ENCODE measurements at places on chromosomes 4 and X. TPM values are rescaled to one million over a fixed set of nuclear protein-coding genes. Genes with fewer than 3 reads are reported as not detected.

GRCh38 chrX:103347682-103348397 is 8.5 kb upstream of the TCEAL9 start:
- no peak for DNase-seq

- DNase-seq = no peak
These were observed 381.2 kb upstream of the PCDH10 start for GRCh38 chr4:132767901-132768300.

DNA sequence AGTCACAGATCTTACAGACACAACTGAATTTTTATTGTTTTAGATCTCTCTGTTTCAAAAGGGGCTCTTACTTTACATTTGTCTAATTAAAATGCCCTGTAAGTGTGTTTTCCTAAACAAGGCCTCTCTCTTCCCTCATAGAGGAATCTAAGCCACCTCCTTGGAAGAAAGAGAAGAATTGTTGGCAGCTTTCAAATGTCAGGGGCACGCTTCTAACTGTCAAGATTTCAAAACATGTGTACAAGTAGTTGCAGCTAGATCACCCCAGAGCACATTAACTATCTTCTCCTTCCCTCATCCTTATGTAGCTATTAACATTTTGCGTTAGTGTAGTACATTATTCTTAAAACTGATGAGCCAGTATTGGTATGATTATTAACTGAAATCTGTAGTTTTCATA is 266.5 kb upstream of the BOD1L1 start:
- DNase-seq = no peak

DNA sequence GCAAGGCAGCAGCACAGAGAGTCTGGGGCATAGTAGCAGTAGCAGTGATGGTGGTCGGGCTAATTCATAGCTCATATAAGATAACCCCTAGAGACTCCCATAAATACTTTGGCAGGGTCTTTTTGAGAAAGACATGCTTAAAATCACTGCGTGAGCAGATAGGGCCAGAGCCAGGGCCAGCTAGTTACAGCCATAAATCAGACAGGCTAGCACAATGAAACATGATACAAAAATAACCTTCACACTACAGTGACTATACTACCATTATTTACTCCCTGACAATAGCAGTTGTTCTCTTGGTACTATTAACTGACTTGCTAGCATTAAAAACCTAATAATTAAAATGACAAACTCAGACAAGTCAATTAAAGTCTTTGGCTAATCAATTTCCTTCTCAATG is 295.9 kb downstream of the SMARCA1 start:
- no peak for DNase-seq

DNA sequence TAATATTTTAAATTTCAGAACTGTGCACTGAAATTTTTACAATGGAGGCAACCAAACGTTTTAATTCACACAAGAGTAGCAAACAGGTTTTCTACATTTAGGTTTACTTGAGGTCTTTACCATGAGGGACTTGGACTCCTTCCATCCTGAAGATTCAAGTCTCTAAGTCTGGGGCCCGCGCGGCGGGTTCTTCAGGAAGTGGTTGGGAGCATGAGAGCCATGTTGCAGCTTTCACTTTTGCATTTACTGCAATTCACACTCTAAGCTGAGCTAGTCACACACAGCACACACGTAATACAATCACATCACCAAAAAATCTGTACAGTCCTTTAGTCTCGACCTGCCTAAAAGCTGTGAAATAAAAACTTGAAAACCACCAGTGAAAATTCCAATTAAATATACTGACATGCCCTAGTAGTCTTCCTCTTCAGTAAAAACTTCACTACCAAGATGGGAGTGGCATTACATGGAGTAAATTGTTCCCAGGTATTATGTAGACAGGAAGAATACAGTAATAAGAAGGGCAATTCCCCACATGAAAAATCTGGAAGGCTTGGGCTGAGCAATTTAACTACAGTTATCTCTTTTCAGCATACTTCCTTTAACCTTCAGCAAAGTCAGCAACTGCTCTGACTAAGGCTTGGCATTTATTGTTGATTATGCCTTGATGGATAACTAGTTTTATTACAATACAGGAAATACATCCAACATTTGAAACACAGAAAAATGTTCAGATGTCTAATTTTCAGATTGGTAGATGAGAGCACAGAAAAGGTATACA is 571.1 kb upstream of the DIPK2B start:
- peak; percentile 53 for DNase-seq

MTNR1A gene
- not detected for total RNA-seq

GRCh38 chrX:155632431-155633100 is 19.8 kb upstream of the TMLHE start:
- DNase-seq = peak; percentile 7

DNA sequence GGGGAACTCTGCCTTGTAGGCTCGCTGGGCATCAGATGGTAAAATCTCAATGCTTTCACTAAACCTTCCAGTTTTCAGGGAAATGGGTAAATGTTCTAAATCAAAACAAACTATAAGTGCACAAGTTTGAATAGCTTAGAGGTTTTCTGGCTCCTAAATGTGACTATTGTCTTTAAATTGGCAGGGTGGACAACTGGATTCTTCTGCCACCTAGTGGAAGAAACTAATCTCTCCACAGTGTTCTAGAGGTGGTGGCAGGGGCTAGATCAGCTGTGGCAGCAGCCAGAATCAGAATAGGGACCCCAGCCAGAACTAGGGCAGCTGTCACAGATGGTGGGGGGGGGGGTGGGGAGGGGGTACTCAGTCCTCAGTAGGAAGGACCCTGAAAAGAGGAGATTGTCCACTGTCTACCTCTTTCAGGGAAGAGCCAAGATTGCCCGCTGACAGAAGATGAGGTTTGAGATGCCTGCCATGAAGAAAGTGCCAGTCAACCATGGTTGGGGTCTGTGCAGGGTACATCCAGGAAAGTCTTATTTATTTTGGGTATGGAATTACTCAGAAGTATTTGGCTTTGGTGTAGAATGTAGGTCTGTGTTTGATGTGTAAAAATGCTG is 201.4 kb downstream of the CCNG2 start:
- no peak for DNase-seq

PAGE5 gene
- total RNA-seq = not detected

- no peak for DNase-seq
These were observed 33.0 kb downstream of the PRKX start for GRCh38 chrX:3680459-3680858.

SPCS3 gene
- total RNA-seq = 197 TPM

IGBP1 gene
- 33.0 TPM for total RNA-seq

GRCh38 chrX:105823092-105823455 is 735 bp downstream of the NRK start:
- DNase-seq = no peak

SATL1 gene
- not detected for total RNA-seq

DNA sequence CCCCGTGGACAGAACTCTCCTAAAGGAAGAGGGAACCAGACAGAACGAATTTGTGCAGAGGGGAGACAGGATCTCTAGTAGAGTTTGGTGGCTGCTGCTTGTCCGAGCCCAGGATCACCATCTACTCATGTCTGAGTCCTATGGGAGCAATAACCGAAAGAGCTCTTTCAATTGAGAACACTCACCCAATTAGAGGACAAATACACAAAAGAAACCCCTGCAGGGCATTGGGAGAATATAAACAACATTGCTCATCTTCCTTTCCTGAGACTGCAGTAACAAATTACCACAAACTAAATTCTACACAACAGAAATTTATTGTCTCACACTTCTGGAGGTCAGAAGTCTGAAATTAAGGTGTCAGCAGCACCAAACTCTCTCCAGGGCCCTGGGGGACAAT is 65.6 kb downstream of the SPINK2 start:
- DNase-seq = no peak

- DNase-seq = no peak
These were observed 162.2 kb upstream of the GPR101 start for GRCh38 chrX:137195991-137196390.

- no peak for DNase-seq
These were observed 406.6 kb downstream of the PCDH10 start for GRCh38 chr4:133555671-133556070.

DNA sequence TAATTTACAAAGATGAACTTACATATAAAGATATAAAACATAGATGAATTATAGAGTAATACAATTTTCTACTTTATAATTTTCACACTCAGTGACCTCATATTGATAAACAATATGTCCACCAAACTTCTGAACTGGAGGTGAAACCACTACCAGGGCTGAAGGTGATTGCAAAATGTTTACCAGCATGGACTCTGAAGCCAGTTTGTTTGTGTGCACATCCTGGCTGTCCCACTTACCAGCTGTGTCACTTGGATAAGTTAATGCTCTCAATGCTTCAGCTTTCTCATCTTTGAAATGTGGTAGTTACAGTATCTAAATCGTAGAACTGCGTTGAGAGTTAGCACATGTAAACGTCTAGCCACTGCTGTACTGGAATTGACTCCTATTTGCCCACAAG is 392.6 kb downstream of the HNRNPD start:
- no peak for DNase-seq

- no peak for DNase-seq
These were observed 4.6 kb upstream of the ERCC6L start for GRCh38 chrX:72243472-72243871.

DNA sequence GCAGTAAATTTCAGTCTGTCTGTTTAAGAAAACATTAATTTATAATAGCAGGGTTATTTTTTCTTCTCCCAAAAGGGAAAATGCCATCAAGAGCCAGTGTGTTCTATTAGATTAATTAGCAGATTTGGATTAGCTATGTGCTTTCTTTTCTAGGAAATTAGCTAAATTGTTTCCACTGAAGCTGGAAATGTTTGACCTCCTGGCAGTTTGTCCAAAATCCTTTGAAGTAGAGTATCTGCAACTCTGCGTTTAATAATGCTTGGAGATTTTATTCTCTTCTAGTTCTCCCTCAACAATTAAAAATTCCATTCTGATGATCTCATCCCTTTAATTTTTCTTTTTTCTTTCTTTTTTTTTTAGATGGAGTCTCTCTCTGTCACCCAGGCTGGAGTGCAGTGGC is 27.1 kb upstream of the HOPX start:
- DNase-seq = no peak

DNA sequence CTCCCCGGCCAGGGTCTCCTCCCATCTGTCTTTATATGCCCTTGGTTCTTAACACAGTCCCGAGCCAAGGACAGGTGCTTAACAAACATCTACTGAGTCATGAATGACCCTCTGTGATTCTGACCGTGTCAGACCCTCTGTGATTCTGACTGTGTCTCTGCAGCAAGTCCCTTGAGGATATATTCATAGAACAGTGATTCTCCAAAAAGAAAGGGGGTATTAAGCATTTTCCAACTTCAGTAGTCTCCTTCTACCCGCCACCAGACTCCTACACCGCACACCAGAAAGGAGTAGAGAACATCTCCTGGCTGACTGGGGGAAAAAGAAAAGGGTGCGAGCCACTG is 13.6 kb downstream of the ACSL1 start:
- DNase-seq = no peak

DNA sequence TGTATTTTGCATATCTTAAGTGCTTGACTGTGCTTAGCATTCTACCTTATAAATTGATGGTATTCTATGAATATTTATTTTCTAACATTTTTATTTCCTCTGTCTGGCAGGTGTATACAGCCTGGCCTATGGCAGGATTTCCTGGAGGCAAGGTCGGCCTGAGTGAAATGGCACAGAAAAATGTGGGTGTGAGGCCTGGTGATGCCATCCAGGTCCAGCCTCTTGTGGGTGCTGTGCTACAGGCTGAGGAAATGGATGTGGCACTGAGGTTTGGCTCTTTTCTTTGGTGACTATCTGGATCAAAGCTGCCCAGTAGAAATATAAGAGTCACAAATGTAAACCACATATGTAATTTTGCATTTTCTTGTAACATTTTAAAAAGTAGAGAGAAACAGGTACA is 6.5 kb upstream of the NUDT6 start:
- DNase-seq = no peak

GRCh38 chr4:140240237-140240636 is 86.3 kb upstream of the MAML3 start:
- no peak for DNase-seq

- no peak for DNase-seq
These were observed 125.2 kb upstream of the USP9X start for GRCh38 chrX:40960041-40960440.

GRCh38 chr4:123631786-123632692 is 235.4 kb downstream of the SPRY1 start:
- no peak for DNase-seq

FHIP1A gene
- total RNA-seq = not detected

PNMA5 gene
- total RNA-seq = not detected

UCHL1 gene
- total RNA-seq = 0.83 TPM

DNA sequence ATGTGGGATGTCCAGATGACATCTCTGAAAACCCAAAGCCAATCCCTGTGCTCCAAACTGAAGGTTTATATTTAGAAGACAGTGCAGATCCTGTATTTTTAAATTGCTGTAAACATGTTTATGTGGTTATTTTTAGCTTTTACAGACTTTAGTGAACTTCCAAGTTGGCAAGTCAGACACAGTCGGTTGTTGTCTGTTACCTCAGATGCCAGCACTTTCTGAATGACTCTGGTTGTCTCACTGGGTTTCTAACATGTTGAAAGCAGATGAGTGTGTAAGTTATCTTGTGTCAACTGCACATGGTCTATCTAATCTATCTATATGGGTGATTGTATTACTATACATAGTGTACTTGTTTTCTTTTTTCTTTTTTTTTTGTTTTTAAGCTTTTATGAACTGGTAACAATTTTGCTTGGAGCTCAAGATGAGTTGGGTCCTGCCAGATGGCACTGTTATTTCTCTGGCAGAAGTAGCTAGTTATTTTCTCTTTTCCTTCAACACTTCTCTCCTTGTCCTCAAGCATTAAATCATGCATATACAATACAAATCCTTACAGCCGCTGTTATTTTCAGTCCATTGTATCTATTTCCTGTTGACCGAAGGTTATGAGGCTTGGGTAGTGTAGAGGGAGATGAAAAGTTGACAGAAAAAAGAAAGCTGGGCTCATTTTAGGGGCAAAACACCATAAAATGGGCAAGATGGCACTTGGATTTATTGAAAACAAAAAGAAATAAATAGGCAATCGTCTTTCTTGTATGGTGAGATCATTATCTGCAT is 66.3 kb downstream of the GAB1 start:
- DNase-seq = no peak

DNA sequence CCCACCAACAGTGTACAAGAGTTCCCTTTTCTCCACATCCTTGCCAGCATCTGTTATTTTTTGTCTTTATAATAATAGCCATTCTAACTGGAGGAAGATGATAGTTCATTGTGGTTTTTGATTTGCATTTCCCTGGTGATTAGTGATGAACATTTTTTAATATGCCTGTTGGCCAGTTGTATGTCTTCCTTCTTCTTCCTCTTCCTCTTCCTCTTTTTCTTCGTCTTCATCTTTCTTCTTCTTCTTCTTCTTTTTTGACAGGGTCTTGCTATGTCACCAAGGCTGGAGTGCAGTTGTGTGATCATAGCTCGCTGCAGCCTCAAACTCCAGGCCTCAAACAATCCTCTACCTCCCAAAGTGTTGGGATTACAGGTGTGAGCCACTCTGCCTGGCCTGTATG is 87.4 kb downstream of the CCDC160 start:
- DNase-seq = no peak
